ENCODE measurements at places on chromosomes 13 and 19.

GRCh38 chr13:74361274-74361673 is 227.1 kb upstream of the KLF12 start:
- DNase-seq: no peak

- DNase-seq: no peak
These were observed 173.8 kb upstream of the RNF113B start for GRCh38 chr13:98350746-98351330.

DNA sequence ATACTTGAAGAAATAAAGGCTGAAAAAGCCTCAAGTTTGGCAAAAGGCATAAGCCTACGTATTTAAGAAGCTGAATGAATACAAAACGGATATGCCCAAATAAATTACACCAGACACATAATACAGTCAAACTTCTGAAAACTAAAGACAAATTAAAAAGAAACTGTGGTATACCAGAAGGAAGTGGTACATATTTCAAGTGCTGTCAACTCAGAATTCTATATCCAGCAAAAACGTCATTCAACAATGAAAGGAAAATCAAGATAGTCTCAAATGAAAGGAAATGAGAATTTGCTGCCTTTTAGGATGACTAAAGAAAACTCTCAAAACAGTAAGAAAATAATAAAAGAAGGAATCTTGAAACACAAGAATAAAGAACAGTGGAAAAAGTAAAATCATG is 69.5 kb downstream of the POLR1D start:
- DNase-seq: no peak

DNA sequence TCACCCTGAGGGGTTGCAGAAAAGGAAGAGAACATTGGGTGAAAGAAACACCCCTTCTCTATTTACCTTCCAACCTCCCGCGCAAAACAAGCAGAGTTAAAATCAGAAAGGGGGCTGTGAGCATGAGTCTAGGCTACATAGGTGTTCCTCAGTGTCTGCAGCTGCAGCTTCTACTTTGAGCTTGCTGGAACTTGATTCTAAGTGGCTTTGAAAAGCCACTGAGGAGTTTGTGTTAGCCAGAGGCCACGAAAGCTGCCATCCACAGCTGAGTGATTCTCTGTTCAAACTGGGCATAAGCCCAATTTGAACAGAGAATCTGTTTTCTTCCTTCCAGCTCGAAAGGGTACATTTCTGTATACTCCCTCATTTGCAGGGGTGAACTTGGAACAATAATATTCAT is 343.9 kb downstream of the PCDH9 start:
- peak; percentile 97 for DNase-seq

DNA sequence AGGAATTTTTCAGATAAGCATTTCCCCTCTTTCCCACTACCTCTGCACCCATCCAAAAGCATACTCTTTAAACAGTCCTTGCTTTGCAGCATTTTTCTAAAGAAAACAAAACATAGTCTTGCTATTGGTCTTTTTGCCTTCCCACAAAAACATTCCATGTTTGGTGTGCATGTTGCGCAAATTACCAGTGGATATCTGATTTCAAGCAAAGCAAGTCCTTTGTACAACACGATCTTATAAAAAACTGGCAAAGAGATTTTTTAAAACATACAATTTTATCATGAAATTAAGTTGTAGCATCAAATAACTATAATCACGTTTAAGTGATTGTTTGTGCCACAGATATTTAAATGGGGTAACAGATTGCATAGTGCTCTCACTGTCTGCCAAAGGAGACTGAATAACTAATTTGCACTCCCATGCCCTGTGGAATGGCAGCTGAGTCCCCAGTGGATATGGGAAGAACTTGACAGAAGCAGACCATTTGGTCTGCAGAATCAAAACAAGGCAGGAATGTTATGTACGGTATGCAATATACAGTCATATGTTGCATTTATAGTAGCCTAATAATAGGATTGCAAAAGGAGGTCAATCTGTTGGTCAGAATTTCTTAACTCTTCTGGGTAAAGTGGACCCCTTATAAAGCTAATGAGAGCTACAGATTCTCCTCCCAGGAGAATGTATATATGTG is 285.7 kb downstream of the TBC1D4 start:
- DNase-seq: peak; percentile 18

- no peak for DNase-seq
These were observed 238.3 kb upstream of the MAB21L1 start for GRCh38 chr13:35714588-35715377.

DNA sequence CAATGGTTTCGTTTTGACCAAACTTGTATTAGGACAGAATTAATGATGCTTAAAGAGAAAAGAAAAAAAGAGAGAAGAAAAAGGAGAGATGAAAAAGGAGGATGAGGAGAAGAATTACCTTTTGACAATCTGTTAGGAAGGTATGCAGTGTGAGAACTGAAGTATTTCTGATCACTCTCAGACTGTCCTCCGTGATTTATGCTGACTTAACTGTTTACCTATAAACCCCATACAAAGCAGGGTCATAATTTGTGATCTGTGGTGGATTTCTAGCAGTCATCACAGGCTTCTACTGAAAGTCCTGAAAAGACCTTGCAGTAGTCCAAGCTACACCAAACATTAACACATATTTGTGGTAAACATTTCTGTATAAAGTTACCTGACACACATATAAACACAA is 93.9 kb downstream of the PCDH17 start:
- DNase-seq: no peak

DNA sequence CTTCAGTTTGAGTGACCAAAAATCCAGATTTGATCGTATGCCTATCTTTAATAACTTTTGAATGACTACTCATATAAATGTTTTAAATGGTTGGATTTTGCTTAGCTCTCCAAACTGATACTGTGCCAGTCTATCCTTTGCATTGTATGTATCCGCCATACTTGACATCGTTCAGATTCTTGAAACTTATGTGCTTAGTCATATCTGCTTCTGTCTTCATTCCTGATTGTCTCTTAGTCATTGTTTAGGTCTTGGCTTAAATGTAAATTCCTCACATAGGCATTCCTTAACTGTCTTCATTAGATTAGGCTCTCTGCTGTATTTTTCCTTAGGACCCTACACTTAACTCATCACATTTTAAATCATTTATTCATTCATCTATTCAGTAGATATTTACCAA is 126.0 kb downstream of the PCCA start:
- no peak for DNase-seq

DNA sequence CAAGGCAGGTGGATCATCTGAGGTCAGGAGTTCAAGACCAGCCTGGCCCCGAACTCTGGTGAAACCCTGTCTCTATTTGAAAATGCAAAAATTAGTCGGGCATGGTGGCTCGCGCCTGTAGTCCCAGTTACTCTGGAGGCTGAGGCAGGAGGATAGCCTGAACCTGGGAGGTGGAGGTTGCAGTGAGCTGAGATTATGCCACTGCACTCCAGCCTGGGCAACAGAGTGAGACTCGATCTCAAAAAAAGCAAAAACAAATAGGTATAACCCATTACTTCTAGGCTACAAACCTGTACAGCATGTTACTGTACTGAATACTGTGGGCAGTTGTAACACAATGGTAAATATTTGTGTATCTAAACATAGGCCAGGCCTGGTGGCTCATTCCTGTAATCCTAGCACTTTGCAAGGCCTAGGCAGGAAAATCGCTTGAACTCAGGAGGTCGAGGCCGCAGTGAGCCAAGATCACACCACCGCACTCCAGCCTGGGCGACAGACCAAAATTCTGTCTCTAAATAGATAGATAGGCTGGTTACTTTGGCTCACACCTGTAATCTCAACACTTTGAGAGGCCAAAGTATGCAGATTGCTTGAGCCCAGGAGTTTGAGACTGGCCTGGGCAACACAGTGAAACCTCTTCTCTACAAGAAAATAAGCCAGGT is 63.5 kb downstream of the MYO9B start:
- no peak for DNase-seq

DNA sequence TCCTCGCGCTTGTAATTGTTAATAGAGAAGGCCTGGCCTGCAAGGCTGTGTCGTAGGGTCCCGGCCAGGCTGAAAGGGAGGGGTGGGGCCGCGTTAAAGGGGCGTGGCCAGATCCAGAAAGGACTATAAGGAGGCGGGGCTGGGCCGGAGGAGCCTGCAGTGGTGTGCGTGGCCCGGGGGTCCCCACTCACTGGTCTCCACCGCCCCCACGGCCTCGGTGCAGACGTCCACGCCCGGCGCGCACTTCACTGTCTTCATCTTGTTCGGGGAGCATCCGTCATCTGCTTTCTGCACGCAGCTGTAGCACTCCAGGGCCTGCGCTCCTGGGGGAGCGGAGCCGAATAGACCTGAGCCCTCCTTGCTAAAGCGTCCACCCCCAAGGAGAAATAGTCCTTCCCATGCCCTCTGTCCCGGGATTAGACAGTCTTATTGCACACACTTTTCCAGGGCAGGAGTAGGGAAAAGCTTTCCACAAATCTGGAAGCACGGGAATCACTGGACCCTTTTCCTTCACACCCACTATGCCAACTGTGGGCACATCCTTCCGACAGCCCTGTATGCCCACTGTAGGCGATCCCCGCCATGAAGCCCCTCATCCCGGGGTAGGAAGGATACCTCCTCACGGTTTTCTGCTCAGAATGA is 1.2 kb downstream of the LYPD3 start:
- DNase-seq: no peak

DNA sequence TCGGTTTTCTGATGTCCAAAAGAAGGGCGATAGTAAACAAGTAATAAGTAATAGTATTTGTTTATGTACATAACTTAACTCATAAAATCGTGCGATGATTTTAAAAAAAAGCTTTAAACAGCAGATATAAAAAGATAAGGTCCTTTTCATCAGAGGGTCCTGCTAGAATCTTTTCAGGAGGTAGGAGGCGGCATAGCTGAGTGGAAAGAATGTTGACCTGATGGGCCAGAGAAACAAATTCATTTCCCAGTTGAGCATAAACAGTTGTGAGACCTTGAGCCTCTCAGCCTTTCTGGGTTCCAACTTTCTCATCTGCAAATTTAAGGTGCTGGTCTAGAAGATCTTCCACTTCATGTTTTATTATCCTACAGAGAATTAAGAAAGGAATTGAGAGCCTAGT is 173.5 kb downstream of the LACC1 start:
- DNase-seq: no peak

GRCh38 chr13:65217471-65217995 is 2012.6 kb downstream of the PCDH9 start:
- no peak for DNase-seq

- DNase-seq: no peak
These were observed 15.6 kb downstream of the PABPC3 start for GRCh38 chr13:25111585-25111956.

DNA sequence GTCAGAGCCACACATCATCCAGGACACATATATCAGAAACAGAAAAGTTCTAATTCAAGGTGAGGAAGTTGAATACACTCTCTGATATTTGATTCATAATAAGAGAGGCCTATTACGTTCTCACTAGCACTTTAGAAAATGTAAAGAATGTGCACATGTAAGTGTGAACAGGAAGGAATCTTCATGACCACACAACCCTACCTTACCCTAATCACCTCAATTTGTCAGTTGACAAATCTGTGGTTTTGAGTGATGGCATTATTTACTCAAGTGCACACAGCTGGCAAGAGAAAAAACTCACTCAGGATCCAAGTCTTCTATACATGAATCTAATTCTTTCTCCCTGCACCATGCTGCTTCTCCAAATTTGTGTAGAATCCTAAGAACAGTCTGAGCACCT is 445.8 kb downstream of the SUCLA2 start:
- no peak for DNase-seq

GRCh38 chr19:57096685-57097361 is 23.0 kb upstream of the USP29 start:
- DNase-seq: peak; percentile 6

GRCh38 chr13:83311886-83312577 is 570.2 kb downstream of the SLITRK1 start:
- no peak for DNase-seq

DNA sequence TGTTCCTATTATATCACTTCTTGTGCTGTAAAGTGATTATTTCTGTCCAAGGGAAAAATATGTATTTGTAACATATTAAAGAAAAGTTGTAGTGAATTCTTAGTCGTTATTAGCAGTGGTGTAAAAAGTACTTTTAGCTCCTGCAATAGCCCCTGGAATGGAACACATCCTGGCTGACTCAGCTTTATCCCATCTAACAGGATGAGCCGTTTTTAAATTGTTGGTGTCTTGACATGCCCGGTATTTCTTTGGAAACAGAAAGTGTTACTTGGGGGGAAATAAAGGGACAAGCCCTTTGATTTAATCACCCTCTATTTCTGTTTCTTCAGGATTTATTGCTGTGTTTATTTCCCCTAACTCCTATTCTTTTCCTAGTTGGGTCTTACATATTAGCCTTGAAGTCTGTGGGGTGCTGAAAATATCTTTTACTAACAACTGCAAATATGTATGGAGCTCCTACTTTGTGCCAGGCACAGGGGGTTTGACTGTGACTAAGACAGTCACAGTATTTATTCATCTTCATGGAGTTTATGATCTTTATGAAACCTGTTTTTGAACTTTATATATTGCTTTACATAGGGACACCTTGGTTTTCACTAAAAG is 17.9 kb downstream of the COG3 start:
- no peak for DNase-seq

GRCh38 chr13:39282400-39282972 is 244.2 kb downstream of the NHLRC3 start:
- no peak for DNase-seq

DNA sequence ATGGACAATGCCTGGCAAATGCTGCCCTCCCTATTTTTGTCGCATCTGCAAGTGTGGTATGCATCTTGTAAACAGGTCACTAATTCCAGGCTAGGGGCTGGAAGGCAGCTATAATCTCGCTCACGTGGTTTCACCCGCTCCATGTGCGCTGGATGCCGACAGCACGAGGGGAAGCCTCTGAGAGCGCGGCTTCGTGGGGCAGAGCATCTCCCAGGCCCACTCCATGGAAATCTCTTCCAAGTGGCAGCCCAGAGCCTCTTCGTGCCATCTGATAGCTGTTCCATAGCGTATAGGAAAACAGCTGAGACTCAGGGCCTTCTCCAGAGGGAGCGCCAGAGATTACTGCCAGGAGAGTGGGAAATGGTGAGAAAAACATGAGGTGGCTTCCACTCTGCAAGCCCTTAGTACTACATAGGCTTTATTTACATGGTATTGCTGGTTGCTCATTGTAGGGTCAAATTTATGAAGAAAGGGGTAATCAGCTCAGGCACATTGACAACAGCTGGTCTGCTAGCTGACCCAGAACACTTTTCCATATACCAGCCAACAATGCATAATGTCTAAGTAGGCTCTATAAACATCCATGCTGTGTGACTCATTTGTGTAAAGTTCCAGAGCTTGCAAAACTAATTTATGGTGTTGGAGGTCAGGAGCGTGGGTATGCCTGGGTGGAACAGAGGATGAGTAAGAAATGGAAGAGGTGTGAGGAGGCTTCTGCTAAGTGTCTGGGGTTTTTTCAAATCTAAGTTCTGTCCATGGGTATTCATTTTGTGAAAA is 165.2 kb downstream of the SHISA2 start:
- DNase-seq: no peak

GRCh38 chr13:99182439-99182838 is 18.2 kb upstream of the UBAC2 start:
- no peak for DNase-seq

- DNase-seq: no peak
These were observed 67.7 kb upstream of the RAP2A start for GRCh38 chr13:97366172-97366688.

Data from pons (tissue), 1 donor.